Activated CD8-positive, alpha-beta memory T cell treated with anti-CD3 and anti-CD28 coated beads, Interleukin-2, amount 10 ng/mL, durations not matched to agents 7 days and 5 days (primary cell): ENCODE measurements at places on chromosomes 2 and 18. TPM values are rescaled to one million over a fixed set of nuclear protein-coding genes. Genes with fewer than 3 reads are reported as not detected.

- DNase-seq = no peak
Measured at GRCh38 chr18:26082475-26082874, 7.9 kb downstream of the SS18 start.

ASPRV1 gene
- 1.8 TPM for total RNA-seq

GRCh38 chr2:9222239-9222892 is 15.8 kb downstream of the ASAP2 start:
- no peak for DNase-seq

DNA sequence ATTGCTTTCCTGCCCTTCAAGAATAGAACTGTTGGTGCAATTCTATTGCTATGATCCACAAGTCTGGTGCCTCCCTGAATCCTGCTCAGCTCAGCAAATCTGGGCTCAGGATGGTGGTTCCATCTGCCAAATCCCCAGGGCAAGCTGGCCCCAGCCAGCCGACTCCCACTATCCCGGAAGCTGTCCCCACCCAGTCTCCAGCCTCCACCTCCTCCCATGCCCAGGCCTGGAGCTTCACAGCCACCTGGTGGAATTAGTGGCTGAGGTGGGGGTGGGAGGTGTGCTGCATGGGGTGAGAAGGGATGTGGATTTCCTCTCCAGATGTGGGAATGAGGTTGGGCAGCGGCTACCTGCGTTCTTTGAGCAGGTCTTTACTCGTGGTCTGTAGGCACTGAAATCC is 119.3 kb upstream of the SMAD2 start:
- DNase-seq = no peak

DNA sequence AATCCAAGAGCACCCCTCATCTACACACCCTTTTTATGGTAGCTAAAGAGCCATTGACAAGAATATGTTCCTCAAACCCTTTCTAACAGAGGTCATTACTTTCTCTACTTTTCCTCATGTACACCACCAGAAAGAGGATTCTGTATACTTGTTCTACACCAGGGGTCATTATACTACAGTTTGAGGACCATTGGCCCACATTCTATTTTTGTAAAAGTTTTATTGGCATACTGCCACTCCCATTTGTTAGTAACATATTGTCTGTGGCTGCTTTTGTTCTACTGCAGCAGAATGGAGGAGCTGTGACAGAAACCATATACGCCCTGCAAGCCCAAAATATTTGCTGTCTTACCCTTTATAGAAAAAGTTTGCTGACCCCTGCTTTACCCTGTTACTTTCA is 14.3 kb downstream of the HTR2B start:
- no peak for DNase-seq

DNA sequence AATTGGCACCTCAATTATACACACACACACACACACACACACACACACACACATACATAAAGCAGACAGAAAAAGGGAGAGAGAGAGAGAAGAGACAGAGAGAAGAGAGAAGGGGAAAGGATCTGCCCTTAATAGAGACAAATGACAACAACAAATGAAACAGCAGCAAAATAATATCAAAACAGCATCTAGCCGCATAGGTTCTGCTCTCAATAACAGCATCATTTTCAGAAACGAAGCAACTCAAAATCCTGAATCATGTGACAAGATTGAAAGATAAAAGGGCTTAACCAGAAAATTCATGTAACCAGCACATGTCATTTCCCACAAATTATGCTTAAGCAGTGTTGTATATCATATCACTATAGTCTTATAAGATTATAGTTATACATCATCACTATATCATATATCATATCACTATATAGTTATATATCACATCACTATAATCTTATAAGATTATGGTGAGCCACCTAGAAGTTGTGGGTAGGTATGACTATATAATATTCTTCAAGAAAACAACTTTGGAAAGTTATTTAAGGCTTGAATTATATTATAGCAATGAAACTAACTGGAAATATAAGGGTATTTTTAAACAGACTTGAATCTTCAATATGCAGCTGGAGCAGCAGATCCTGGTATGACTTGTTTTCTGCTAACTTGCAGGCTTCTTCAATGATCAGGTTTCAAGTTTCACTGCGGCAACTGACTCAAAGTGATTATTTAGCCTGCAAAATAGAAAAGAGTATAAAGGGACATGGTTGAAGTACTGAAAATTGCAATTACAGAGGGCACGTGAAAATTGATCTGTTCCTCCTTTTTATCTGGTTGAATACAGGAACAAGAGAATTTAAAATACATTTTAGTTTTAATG is 16.1 kb upstream of the VPS54 start:
- peak; percentile 59 for DNase-seq
